Thoracic aorta (tissue), 2 donors: ENCODE measurements at places on chromosomes 11 and 22. TPM values are rescaled to one million over a fixed set of nuclear protein-coding genes. Genes with fewer than 3 reads are reported as not detected.

GRCh38 chr22:20246368-20247009, 21.6 kb downstream of the RTN4R start:
- no peak for DNase-seq

GRCh38 chr22:48968201-48968959, 859.3 kb downstream of the BRD1 start:
- no peak for DNase-seq

- DNase-seq = no peak
These were observed 74.7 kb upstream of the SHISAL1 start for GRCh38 chr22:44387486-44387885.

- no peak for DNase-seq
These were observed 14.5 kb downstream of the DGCR2 start for GRCh38 chr22:19107730-19108074.

DNA sequence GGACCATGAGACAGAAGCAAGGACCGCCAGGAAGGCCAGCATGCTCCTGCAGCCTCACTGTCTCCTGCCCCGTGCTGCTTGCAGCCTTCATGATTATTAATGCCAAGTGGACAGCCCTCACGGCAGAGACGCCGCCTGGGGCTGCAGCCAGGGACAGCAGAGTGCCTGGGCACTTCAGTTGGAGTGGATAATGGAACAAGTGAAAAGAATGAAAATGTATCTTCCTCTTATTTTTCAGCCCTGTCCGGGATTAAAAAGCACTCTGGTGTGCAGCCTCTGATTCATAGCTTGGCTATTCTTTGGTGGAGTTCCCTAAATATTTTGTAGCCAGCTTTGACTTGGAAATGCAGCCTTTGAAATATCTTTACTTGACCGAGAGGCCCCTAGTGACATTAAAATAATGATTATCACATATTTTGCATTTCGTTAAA, 1404.2 kb downstream of the BRD1 start:
- DNase-seq = no peak

- DNase-seq = no peak
These were observed 14.3 kb upstream of the POU2AF3 start for GRCh38 chr11:111283945-111284481.

GRCh38 chr11:44737245-44738085, 10.7 kb downstream of the TSPAN18 start:
- no peak for DNase-seq

- DNase-seq = no peak
These were observed 14.3 kb upstream of the SPI1 start for GRCh38 chr11:47392546-47393162.

The DSCAML1 gene
- 0.21 TPM for total RNA-seq

The BCO2 gene
- 7.2 TPM for total RNA-seq

The SYT9 gene
- total RNA-seq = not detected
